Right forelimb (tissue), 1 donor: ENCODE measurements at places on chromosomes 1 and 21.
A peak's percentile ranks its signal among the peaks of the same experiment; 100 is the strongest.

- peak; percentile 68 for DNase-seq
Measured at GRCh38 chr1:230067419-230067870, 407 bp downstream of the GALNT2 start.

- DNase-seq = no peak
Measured at GRCh38 chr1:114627107-114627506, 42.7 kb downstream of the DENND2C start.

GRCh38 chr1:228394571-228395394 is 11.9 kb downstream of the TRIM11 start:
- DNase-seq = peak; percentile 40

DNA sequence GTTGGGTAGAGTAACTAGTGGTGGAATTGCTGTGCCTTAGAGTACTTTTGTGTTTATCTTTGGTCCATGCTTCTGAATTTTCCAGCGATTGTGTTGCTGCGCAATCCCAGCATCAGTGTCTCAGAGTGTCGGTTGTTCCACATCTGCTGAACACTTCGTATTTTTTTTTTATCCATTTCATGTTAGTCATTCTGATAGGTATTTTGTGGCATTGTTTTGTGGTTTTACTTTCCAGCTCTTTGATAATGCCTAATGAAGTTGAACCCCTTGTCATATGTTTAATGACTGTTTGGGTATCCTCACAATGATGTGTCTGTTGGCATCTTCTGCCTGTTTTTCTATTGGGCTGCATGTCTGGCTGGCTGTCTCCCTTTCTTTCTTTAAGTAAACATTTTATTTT is 13.6 kb downstream of the TUFT1 start:
- no peak for DNase-seq

DNA sequence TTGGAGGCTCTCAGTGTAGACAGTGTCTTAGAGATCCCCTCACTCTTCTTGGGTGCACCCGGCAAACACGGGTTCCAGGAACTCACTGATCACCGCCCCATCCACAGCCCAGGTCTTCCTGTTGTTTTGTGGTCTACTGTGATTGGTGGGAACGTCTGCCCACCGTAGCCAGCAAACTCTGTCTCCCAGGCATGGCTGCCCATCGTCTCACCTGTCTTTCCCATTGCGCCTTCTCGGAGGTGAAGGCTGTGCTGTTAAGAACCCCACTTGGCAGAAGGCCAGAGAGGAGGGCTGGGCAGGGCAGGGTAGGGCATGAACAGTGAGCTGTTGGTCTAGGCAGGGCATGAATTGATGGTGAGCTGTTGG is 14.1 kb upstream of the KCNA2 start:
- DNase-seq = no peak
